MG63 (cell line): ENCODE measurements at places on chromosomes 5 and 9.

GRCh38 chr5:76818844-76819831 lies at the start of gene F2RL1:
F2RL1 (plus strand) TSS chr5:76819030; CDS start chr5:76819183, 153 bp downstream.
- peak; percentile 77 for DNase-seq

DNA sequence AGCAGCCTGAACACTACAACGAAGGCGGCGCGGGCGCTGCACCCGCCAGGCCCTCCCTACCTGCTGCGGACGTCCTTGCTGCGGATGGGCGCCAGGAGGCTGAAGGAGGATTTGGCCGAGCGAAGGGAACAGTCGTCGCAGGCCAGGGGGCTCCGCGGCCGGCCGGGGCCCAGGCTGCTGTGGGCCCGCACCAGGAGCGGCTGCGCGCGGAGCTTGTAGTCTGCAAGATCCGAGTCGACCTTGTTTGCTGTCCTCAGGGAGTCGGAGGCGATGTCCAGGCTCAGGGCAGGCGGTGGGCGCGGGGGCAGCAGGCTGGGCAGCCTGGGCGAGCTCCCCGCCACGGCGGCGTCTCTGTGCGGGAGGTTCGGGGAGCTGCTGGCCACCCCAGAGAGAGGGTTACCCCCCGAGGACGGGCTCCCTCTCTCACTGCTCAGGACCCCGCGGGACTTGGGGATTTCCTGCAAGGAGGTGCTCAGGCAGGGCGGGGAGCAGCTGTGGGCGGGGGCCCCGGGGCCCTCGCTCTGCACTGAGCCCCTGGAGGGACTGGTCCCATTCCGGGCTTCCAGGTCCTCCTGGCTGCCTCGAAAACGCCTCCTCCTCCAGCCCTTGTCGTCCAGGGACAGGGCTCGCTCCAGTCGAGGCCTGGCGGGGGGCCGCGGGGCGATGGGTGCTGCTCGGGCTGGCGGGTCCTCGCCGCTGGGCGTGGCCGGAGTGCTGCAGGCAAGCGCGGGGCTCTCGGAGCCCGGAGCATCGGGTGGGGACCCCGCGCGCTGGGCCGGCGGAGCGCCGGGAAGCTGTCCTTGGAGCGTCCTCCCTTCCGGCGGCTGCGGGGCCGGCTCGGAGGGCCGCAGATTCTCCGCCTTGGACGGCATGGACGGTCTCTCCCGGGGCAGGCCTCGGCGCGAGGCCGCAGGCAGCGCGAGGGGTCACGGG lies 831 bp downstream of the INPP5E start:
- peak; percentile 55 for DNase-seq

DNA sequence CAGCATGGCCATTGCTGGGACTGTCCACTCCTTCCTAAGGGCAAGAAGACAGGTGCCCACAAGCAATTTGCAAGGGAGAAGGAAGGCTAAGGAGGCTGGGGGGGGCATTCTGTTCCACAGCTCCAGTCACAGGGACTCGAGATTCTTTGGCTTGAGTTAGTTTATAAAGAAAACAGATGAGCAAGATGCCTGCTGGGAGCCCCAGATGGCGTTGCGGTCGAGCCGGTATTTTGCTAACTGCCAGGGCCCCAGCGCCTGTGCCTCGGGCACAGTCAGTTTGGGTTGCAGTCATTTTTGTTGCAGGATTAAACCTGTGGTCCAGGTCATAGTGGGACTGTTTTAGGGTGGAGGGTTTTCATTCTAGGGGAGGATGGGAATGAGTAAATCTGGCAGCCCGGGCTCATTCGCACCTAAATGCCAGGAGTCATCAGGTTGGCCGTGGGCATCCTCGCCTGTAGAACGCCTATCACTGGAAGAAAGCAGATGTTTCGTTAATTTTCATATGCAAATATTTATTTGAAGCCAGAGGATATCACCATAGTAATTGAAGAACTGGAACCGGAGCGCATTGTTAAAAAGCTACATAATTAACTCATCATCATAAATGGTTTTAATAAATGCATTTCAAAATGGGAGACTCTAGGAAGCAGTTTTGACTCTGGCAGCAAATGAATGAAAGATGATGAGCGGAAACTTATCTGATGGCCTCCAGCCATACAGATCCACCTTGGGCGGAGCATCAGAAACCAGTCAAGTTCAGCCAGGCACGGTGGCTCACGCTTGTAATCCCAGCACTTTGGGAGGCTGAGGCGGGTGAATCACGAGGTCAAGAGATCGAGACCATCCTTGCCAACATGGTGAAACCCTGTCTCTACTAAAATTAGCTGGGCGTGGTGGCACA lies 87.1 kb upstream of the FCN2 start:
- DNase-seq: no peak

DNA sequence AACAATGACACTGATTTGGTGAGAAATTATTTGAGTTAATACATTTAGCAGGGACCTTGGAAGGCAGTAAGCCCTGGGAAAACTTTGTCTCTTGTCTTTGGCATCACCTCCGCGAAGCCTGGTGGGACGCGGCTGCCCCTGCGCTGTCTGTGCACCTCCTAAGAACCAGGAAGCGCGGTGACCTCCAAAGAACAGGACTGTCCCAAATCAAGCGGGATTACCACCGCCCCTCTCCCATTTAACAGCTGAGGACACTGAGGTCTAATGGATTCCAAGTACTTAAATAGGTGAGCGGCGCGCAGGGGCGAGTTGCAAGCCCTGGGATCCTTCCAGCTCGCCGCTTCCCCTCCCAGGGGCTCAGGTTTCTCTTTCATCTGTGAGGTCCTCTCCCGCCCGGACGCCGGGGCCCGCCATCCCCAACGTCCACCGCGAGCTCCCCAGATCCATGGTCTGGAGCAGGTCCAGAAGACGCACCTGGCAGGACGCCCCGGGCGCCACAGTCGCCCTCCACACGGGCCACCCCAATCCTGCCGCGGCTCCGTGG lies 432 bp downstream of the STARD4 start:
- no peak for DNase-seq

DNA sequence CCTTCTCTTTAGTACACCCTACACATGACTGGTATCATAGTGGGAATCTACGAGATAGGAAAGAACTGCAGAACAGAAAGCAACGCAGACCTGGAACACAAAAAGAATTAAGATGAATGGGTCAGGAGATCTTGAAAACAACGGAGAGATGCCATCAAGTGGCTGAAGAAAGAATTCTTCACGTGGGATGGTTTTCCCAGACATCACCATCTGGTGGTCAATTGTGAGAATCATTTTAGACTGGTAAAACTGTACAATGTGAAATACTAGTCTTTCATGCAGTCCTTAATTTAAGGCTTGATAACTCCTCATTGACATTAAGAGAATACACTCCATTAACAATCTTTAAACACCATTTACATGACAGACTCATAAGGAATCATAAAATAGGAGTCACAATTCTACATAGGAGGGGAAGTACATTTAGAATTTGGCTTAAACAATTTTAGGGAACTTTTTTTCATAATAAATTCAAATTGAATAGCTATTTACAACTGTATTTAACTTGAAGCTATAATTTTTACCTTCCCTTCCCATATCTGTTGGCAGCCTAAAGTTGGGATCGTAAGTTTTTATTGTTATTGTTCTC lies 128.4 kb upstream of the TRPM3 start:
- DNase-seq: no peak

GRCh38 chr5:96248131-96248530 lies 184.9 kb downstream of the PCSK1 start:
- peak; percentile 65 for DNase-seq

DNA sequence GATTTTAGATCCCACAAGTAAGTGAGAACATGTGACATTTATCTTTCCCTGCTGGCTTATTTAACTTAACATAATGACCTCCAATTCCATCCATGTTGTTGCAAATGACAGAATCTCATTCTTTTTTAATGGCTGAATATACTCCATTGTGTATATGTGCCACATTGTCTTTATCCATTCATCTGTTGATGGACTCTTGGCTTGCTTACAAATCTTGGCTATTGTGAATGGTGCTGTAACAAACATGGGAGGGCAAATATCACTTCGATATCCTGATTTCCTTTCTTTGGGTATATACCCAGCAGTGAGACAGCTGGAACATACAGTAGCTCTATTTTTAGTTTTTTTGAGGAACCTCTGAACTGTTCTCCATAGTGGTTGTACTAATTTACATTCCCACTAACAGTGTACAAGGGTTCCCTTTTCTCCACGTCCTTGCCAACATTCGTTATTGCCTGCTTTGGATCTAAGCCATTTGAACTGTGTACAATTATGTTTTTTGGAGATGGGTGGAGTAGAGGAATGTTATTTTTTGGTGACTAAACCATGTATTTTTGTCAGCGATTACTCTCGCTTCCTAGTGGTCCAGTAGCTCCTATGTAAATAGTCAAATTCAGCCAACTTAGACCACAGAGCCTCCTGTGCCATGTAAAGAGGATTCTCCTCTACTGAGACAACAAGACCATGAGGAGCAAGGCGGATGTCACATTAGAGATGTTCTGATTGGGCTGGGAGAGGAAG lies 60.6 kb downstream of the TNFSF15 start:
- peak; percentile 47 for DNase-seq
